ENCODE measurements at places on chromosomes 13 and 19. TPM values are rescaled to one million over a fixed set of nuclear protein-coding genes. Genes with fewer than 3 reads are reported as not detected.

ZNF793 gene
- 30.9 TPM for total RNA-seq

GRCh38 chr19:54178581-54179261 is 5.8 kb upstream of the TMC4 start:
- no peaks in the 10 kb centered on the region for H3K27me3 ChIP-seq
- DNase-seq = no peak
- no peak overlapping the region for H3K4me3 ChIP-seq
- H3K27ac ChIP-seq = no peak overlapping the region
- peaks cover 2% of the 10 kb centered on the region for H3K4me1 ChIP-seq

CGB7 gene
- total RNA-seq = 0.38 TPM

- H3K4me3 ChIP-seq = no peak overlapping the region
- DNase-seq = no peak
- H3K27ac ChIP-seq = no peak overlapping the region
- peaks cover 75% of the 10 kb centered on the region for H3K27me3 ChIP-seq
- H3K36me3 ChIP-seq = no peaks in the 10 kb centered on the region
Observed at GRCh38 chr19:45217193-45217956, 27.8 kb downstream of the EXOC3L2 start.

PIBF1 gene
- 28.7 TPM for total RNA-seq

DNA sequence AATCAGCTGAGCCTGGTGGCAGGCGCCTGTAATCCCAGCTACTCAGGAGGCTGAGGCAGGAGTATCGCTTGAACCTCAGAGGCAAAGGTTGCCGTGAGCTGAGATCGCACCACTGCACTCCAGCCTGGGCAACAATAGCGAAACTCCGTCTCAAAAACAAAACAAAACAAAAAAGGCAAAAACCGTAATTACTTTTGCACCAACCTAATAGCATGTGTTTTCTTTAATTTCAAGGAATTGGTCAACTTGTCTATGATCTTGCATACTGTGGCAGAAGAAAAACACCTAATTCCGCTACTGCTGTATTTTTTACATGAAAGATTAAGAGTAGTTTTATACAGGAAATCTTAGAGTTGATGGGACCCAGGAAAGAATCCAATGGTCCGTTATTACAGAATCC is 241.2 kb downstream of the COL4A1 start:
- peaks cover 5% of the 10 kb centered on the region for H3K27me3 ChIP-seq
- H3K36me3 ChIP-seq = no peaks in the 10 kb centered on the region
- H3K27ac ChIP-seq = no peak overlapping the region
- no peak for DNase-seq

ZNF146 gene
- 101 TPM for total RNA-seq

LILRB5 gene
- total RNA-seq = not detected

KRTDAP gene
- 1.6 TPM for total RNA-seq

GRCh38 chr13:102947745-102948405 is 102.0 kb downstream of the ERCC5 start:
- H3K36me3 ChIP-seq = no peaks in the 10 kb centered on the region
- peaks cover 6% of the 10 kb centered on the region for H3K4me1 ChIP-seq
- no peak for DNase-seq
- no peak overlapping the region for H3K4me3 ChIP-seq
- H3K27ac ChIP-seq = no peak overlapping the region
- H3K27me3 ChIP-seq = peaks cover 7% of the 10 kb centered on the region

LGALS7 gene
- total RNA-seq = 0.91 TPM

ADAMTSL5 gene
- total RNA-seq = 4.8 TPM

DNA sequence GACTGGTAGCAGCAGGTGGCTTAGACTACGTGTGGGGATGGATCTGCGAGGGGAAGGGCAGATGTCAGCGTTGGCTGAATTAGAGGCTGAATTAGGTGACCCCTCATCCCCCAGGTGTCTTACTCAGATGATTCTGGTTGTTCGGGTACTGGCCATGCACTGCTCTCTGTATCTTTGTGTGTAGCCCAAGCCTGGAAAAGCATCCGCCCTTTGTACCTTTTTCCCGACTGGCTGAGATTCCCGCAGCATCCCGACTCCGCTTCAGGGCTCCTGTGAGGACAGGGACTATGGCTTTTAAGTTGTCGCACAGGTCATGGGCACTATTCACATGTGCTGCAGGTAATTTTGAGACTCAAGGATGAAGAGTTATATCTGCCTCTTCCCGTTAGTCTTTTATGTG is 7.2 kb downstream of the TFDP1 start:
- no peaks in the 10 kb centered on the region for H3K27me3 ChIP-seq
- DNase-seq = no peak
- H3K27ac ChIP-seq = peak overlapping the region; percentile 76

TMEM38A gene
- 12.2 TPM for total RNA-seq

- no peak overlapping the region for H3K4me3 ChIP-seq
- peaks cover 46% of the 10 kb centered on the region for H3K27me3 ChIP-seq
- H3K27ac ChIP-seq = no peak overlapping the region
- peaks cover 9% of the 10 kb centered on the region for H3K4me1 ChIP-seq
- H3K36me3 ChIP-seq = no peaks in the 10 kb centered on the region
- DNase-seq = no peak
Observed at GRCh38 chr13:30734439-30734838, 904 bp upstream of the ALOX5AP start.

ZNF560 gene
- not detected for total RNA-seq

KIR3DL1 gene
- not detected for total RNA-seq

DNA sequence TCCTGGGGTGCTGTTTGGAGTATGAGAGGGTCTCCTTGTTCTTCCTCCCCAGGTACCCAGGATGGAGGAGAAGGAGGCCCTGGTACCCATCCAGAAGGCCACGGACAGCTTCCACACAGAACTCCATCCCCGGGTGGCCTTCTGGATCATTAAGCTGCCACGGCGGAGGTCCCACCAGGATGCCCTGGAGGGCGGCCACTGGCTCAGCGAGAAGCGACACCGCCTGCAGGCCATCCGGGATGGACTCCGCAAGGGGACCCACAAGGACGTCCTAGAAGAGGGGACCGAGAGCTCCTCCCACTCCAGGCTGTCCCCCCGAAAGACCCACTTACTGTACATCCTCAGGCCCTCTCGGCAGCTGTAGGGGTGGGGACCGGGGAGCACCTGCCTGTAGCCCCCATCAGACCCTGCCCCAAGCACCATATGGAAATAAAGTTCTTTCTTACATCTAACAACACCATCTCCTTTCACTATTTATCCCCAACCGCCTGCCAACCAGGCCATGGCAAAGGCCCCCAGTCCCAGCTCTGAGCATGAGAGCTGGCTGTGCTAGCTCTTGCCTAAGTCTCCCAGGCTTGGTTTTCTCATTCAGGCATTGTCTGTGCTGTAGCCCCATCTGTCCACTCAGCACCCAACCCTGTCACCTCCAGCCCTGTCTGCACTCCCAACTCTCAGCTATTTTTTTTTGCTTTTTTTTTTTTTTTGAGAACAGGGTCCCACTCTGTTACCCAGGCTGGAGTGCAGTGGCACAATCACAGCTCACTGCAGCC is 11.2 kb downstream of the DKKL1 start:
- no peak overlapping the region for H3K4me3 ChIP-seq
- peaks cover 2% of the 10 kb centered on the region for H3K36me3 ChIP-seq
- no peak for DNase-seq
- peaks cover 9% of the 10 kb centered on the region for H3K27me3 ChIP-seq
- no peaks in the 10 kb centered on the region for H3K4me1 ChIP-seq
- H3K27ac ChIP-seq = no peak overlapping the region

- H3K36me3 ChIP-seq = peaks cover 30% of the 10 kb centered on the region
- H3K4me3 ChIP-seq = no peak overlapping the region
- no peaks in the 10 kb centered on the region for H3K27me3 ChIP-seq
- H3K4me1 ChIP-seq = no peaks in the 10 kb centered on the region
Observed at GRCh38 chr13:32334671-32335070, 19.4 kb downstream of the BRCA2 start.

GRCh38 chr13:57314897-57315520 is 148.0 kb downstream of the PRR20E start:
- no peaks in the 10 kb centered on the region for H3K4me1 ChIP-seq
- no peaks in the 10 kb centered on the region for H3K36me3 ChIP-seq
- H3K4me3 ChIP-seq = no peak overlapping the region
- DNase-seq = no peak
- no peak overlapping the region for H3K27ac ChIP-seq
- H3K27me3 ChIP-seq = peaks cover 3% of the 10 kb centered on the region

DNA sequence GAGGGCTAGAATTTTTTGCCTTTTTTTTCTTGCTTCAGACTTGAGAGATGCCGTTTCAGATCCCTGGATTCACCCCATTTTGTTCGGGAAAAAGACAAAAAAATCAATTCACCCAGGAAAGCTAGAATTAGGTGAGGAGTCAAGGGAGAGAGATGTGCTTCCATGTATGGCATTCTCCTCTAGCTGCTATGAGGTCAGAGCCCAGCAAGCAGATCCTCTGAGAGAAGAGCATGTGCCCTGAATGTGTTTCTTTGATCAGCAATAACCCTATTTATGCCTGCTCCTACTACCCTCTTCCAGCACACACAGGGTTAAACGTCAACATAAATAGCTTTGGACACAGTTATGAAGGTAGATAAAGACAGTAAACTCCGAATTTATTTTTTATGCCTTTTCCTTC is 53.6 kb downstream of the NDFIP2 start:
- no peaks in the 10 kb centered on the region for H3K27me3 ChIP-seq
- no peak overlapping the region for H3K4me3 ChIP-seq
- H3K36me3 ChIP-seq = peaks cover 19% of the 10 kb centered on the region
- peaks cover 36% of the 10 kb centered on the region for H3K4me1 ChIP-seq
- DNase-seq = no peak

GRCh38 chr13:60887711-60888110 is 490.7 kb downstream of the TDRD3 start:
- no peaks in the 10 kb centered on the region for H3K27me3 ChIP-seq
- no peaks in the 10 kb centered on the region for H3K36me3 ChIP-seq
- DNase-seq = no peak
- H3K27ac ChIP-seq = no peak overlapping the region
- H3K4me1 ChIP-seq = no peaks in the 10 kb centered on the region

CCDC97 gene
- total RNA-seq = 44.9 TPM

DNA sequence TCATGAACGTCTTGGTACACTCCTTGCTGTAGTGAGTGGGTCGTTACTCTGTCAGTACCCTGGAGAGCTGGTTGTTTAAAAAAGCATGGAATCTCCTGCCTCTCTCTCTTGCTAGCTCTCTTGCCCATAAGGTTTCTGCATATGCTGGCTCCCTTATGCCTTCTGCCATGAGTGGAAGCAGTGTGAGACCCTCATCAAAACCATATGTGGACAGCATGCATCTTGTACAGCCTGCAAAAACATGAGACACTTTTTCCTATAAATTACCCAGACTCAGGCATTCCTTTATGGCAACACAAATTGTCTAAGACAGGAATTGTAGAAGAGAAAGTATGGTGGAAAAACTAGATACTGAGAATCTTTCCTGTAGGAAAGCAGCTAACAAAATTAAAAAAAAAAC is 516.3 kb downstream of the SLITRK6 start:
- H3K27me3 ChIP-seq = peaks cover 1% of the 10 kb centered on the region
- peaks cover 21% of the 10 kb centered on the region for H3K4me1 ChIP-seq
- no peak for DNase-seq

SMIM44 gene
- total RNA-seq = not detected

ANGPTL8 gene
- total RNA-seq = not detected

- H3K36me3 ChIP-seq = peaks cover 4% of the 10 kb centered on the region
- DNase-seq = no peak
Observed at GRCh38 chr19:12695997-12696365, 450 bp downstream of the FBXW9 start.

Measured in progenitor cell of endocrine pancreas (in vitro differentiated cells).